ENCODE measurements at places on chromosomes 1 and 21.

DNA sequence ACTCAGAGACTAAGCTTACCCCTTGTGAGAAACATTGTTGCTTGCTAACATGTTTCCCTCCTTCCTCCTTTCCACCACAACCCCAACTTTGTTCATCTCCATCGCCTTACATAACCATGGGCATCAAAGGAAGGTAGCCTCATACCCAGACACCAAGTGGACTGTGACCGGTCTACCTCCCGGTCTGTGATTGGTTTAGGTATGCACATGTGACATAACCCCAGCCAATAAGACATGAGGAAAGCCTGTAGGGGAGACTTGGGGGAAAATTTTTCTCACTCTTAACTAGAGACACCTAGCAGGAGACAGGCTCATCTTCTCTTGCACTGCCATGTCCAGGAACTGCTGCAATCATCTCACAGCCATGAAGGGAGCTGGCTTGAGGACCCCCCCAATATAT lies 120.7 kb downstream of the CDC7 start:
- DNase-seq = no peak

- no peak for DNase-seq
Observed at GRCh38 chr1:111990878-111991718, 1.6 kb upstream of the KCND3 start.

DNA sequence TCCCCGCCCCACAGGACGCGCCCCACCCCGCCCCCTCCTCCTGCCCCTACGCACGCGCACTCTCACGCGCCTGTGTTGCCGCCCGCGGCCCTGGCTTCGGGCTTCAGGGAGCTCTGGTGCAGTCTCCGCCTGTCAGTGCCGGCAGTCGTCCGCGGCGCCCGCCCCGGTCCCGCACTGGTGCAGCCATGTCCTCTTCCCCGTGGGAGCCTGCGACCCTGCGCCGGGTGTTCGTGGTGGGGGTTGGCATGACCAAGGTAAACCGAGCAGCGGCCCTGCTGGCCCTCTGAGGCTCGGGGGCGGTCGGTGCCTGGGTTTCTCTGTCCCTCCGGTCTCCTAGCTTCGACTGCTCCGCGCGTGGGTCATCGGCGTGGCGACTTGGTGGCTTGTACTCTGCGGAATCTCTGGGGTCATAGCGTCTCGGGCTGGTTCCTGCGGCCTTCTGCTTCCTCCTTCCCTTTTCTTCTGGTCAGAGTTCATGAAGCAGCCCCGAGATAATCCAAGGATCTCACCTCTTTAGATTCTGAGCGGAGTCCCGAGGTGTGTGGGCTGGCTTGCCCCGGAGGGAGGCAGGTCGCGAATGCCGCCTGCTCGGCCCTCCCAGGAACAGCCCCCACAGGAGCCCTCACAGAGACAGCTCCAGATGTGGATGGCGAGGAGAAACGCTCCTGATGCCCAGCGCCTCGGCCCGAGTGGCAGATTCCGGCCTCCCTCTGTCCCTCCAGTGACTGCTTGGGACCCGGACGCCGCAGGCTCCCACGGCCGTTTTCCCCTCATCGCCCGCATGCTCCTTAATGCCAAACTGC lies at the start of gene SCP2:
Gene SCP2 (plus strand): TSS at position 65 of the 803 bp plus-strand sequence. CDS start 121 bp downstream, at position 186.
- DNase-seq = peak; percentile 78

DNA sequence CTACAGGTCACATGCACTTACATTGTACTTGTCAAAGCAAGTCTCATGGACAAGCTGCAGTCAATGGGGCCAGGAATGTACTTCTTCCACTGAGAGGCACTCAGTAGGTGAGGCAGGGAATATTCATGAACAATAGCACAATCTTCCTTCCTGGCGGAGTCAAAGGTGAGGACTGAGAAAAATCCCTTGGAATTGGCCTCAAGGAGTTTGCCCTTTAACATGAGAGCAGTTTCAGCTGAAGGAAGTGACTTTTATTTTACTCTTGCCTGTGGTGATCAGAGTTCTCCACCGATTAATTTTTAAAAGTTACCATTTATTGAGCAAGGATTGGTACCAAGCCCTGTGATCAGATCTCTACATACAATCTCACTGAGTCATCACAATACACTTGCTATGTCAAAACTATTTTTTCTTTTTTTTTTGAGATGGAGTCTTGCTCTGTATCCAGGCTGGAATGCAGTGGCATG lies 11.2 kb upstream of the AK2 start:
- no peak for DNase-seq

DNA sequence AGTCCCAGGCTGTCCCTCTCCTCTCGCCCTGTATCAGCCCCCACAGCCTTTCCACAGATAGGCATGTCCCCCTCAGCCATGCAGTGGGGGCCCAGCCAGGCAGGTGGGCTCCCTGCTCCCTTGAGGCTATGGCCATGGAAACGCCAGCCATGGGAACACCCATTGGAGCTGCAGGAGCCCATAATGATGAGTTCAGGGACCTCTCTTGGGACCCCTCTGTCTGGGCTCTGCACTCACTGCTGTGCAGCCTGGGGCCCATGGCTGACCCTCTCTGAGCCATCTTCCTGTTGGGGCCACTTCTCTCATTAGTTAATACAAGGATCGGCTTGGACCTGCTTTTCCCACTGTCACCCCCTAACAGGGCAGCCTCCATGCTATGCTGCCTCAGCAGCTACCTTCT lies 33.2 kb downstream of the WNT3A start:
- DNase-seq = no peak

GRCh38 chr1:182061594-182061993 lies at the start of gene ZNF648:
TSS of gene ZNF648 (minus strand) at chr1:182061712. CDS start at chr1:182058010, 3,702 bp downstream.
- DNase-seq = no peak

DNA sequence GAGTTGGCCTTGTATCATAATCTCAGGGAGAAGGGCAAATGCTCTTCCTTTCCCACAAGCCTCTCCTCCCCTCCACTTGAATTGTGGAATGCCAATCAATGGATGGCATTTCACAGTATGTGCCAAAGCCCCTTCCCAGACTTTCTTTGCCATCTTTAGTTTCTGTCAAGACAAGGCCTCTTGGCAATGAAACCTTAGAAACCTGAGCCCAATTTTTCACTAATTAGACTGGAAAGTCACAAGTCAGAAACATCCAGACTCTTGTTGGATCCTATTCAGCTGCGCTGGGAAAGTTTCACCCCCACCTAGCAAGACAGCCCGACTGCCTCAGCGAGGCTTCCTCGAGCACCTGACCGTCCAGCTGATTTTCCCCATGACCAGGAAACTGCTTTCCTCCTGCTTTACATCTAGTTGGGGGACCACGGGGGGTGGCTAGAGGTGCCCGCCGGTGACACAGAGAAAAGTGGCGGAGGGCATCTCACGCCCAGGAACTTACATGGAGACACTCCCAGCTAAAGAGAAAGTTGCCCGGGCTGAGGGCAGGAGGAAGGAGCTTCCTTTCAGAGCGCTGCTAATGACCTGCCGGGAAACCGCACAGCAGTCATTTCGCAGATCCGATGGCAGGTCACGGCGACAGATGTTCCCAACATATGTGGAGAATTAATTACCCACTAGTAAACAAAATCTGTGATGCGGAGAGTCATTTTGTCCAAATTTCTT lies 302.6 kb upstream of the RRP15 start:
- no peak for DNase-seq

- DNase-seq = no peak
Observed at GRCh38 chr1:234396092-234396491, 22.8 kb downstream of the COA6 start.

DNA sequence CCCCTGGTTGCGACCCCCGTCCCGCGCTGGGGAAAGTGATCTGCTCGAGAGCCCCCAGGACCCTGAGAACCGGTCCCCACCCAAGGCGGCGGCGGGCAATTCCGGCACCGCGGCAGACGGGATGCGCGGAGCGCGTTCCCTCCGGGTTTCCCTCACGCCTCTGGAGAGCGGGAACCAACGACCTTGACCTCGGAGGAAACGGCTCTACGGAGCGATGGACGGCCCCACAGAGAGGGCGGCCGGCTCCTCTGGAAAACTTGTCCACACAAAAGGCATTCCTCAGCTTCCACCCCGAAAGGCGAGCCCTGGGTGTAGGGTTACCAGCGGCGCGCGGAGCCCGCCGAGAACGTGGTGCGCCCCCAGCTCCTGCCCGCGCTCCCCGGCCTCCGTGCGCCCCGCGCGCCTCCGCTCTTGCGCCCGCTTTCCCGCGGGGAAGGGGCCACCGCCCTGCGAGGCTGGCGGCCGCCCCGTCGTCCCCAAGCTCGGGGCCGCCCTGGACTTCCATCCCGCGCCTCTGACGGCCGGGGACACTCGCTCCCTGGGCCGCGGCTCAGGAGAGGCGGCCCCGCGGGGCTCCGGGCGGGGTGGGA lies 391 bp upstream of the KIAA1614 start:
- no peak for DNase-seq

DNA sequence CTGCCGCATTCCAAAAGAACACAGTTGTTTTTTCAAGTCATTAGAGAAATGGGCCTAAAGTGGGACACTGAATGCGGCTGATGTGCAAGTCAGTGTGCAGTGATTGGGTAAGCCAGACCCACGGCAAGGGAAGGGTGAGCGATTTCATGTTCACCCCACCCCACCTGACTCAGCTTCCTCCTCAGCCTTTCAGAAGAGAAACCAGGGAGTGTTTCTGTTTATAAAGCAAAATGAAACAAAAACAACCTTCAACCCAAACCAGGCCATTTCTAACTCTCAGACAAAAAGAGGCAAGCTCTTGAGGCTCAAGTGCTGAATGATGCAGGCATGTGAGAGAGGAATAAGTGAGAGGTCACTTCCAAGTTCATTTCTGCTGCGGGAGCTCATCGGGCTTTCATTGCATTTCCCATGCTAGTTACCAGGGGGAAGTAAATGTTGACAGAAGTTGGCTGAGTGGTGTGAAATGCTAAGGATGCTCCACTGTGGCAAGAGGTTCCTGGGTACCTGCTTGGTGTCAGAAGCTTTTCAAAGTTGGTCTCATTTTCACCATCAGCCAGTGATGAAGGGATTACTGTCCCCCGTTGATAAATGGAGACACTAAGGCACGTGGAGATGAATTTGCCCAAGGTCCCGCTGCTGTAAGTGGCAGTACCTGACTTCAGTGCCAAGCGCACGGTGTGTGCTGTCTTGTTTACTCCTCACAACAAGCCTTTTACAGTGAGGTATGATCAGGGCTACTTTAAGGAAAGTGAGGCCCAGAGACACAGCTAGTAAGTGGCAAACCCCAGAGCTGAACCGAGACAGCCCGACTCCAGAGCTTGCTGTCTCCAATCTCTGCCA lies 29.1 kb downstream of the STPG1 start:
- no peak for DNase-seq

GRCh38 chr1:85128316-85128715 lies 72.5 kb downstream of the SYDE2 start:
- no peak for DNase-seq

DNA sequence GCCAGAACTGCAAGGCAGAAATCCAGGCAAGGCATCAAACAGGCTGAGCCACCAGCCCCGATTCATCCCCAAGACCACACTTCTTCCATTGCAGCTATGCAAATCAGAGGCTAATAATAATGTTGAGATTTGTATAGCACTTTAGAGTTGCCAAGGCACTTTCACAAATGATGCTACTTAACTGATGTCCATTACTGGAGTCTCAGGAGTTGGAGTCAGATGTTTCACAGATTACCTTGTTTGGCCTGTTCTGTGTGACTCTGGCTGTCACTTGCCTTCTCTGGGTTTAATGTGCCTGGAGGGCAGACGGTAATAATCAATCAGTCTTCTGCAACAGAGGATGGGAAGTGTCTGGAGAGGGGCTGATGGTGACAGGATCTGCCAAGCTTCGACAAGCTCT lies 40.8 kb upstream of the MPZL1 start:
- DNase-seq = no peak

GRCh38 chr1:207619871-207620542 lies 24.9 kb upstream of the CR1L start:
- DNase-seq = no peak

DNA sequence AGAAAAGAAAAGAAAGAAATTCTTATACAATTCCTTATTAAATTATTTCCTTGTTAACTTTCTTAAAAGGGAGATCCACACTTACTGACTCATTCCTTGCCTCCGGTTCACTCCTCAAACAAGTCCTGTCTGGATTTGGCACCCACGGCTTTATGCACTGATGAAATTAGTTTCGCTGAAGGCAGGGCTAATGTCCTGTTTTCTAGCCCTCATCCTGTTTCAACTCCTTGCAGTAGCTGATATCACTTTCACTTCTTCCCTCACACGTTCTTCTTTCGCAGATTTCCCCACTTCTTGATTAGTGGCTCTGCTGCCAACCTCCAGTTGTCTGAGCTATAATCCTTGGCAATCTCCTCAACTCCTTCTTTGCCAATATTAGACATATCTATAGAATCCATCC lies 215.2 kb downstream of the URB2 start:
- DNase-seq = no peak

GRCh38 chr1:8094481-8095241 lies 68.6 kb upstream of the ERRFI1 start:
- no peak for DNase-seq

- DNase-seq = peak; percentile 39
Observed at GRCh38 chr1:146012703-146013558, 8.6 kb downstream of the HJV start.

GRCh38 chr1:6419804-6420453 lies at the start of gene HES2:
TSS of gene HES2 (minus strand) at chr1:6419919. CDS start at chr1:6419820, 99 bp downstream.
- no peak for DNase-seq

DNA sequence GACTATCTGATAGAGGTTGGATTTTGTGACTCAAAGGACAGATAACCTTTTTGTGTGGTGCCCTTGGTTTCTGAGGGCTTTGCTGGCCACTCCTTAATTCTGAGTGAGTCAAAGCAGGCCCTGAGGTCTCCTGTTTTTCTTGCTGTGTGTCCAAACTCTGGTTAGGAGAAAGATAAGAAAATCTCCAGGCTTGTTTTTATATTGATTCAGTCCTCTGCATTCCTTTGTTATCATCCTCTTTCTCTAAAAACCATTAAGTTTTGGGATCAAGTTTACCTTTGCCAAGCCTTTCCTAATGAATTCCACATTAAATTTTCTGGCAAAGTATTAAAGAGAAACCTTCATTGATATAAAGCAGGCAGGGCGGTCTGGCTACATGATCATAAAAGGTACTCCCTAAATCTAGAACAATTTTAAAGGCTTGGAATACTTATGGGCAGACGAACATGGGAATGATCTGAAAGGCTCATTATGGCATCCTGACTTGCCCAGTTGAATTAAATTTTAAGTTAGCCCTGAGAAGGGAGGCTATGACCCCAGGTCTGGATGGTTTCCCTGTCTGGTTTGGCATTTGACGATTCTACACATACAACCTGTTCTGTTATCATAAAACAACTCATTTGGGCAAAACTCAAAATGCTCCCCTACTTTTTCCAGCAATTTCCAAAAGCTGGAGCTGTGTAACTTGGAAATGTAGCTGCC lies 20.8 kb downstream of the ZBTB8B start:
- DNase-seq = no peak

DNA sequence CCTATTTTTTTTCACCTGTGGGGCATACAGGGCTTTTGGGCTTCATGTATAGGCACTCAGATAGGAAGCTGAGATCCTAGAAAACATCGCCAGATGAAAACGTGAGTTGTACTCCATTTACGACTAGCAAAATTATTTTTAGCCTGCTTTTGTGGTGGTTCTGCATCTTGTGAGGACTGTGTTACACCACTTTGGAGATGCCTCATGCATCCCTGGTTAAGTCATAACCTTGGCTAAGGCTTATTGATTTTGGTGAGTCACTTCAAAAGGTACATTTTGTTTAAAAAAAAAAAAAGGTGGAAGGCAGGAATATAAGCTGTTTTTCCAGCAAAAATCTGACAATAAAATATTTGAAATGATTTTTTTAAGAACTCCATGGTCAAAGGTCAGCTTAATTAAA lies 101.8 kb upstream of the OLFM3 start:
- DNase-seq = no peak

- no peak for DNase-seq
Observed at GRCh38 chr1:197915260-197915861, 1.8 kb upstream of the LHX9 start.
